Right kidney (tissue), 9 donors: ENCODE measurements at places on chromosomes 1 and 21.

DNA sequence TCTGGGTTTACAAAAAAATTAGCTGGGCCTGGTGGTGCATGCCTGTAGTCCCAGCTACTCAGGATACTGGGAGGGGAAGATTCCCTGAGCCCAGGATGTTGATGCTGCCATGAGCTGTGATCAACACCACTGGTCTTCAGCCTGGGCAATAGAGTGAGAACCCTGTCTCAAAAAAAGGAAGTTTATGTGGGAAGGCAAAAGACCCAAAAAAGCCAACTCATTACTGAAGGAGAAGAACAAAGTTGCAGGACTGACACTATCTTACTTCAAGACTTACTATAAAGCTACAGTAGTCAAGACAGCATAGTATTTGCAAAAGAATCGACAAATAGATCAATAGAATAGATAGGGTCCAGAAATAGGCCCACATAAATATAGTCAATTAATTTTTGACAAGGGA is 9.2 kb upstream of the PTGS2 start:
- no peak for DNase-seq

- no peak for DNase-seq
Measured at GRCh38 chr1:214491468-214492146, 59.8 kb downstream of the PTPN14 start.

DNA sequence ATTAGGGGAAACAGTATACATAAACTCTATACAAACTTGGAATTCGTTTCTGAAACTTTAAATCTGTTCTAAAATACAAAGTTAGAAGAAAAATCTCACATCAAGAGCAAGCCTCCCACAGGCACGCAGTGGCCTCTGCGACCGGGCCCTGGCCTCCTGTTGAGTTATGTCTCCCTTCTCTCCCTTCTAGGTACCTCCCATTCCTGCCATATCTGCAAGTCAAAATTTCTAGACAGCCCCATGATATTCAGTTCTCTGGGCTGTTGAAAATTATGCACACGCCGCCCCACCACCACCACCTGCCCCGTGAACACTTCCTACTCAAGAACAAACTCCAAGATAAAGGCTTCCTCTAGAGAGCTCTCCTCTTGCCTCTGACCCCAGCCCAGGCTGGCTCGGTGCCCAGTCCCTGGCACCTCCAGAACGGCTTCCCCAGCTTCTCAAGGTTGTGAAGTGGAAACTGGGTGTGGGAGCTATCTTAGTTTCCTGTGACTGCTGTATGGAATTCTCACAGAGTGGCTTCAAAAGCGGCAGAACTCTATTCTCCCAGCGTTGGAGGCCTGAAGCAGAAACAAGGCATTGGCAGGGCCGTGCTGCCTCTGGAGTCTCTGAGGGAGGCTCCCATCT is 37.7 kb upstream of the LRP8 start:
- no peak for DNase-seq

DNA sequence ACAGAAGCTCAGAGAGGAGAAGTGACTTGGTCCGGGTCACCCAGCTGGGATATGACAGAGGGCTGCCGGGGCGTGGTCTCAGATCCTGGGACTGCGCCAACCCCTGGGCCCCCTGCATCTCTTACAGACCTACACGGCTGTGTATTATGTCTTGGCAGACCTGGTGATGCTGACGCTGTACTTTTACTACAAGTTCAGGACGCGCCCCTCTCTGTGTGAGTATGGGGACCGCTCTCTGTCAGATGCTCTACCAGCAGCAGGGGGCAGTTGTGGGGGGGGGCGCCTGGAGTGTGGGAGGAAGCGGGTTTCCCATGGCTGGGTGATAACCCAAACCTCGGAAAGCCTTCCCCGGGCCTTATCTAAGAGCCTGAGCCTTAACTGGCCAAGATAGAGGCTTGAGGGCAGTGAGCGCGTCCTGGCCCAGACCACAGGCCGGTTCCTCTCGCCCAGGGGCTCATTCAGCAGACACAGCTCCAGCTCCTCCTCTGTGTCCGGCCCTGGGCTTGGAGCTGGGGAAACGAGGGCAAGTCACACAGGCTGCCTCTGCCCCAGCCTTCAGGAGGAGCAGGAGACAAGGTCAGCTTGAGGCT is 13.3 kb downstream of the SLC66A1 start:
- no peak for DNase-seq

- no peak for DNase-seq
Measured at GRCh38 chr21:43305811-43306311, 121.1 kb downstream of the SIK1 start.

GRCh38 chr21:41762753-41763152 is 4.1 kb downstream of the RIPK4 start:
- DNase-seq = no peak

GRCh38 chr1:87279966-87280535 is 48.6 kb upstream of the LMO4 start:
- DNase-seq = no peak

- DNase-seq = no peak
Measured at GRCh38 chr1:30258876-30259275, 464.5 kb downstream of the MATN1 start.

GRCh38 chr1:150906329-150906728 is 19.4 kb downstream of the CTXND2 start:
- DNase-seq = no peak

DNA sequence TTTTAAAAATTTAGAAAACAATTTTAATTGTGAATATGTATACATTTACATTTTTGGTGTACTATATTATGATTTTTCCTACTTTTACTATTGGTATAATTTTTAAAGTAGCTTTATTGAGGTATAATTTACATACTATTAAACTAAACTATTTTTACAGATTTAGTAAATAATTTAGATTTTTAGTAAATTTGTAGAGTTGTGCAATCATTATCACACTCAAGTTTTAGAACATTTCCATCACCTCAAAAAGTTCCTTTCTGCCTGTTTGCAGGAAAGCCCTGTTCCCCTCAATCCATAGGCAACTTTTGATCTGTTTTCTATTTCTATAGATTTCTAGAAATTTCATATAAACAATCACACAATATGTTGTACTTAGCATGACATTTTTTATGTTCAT is 8.2 kb downstream of the PHTF1 start:
- no peak for DNase-seq

DNA sequence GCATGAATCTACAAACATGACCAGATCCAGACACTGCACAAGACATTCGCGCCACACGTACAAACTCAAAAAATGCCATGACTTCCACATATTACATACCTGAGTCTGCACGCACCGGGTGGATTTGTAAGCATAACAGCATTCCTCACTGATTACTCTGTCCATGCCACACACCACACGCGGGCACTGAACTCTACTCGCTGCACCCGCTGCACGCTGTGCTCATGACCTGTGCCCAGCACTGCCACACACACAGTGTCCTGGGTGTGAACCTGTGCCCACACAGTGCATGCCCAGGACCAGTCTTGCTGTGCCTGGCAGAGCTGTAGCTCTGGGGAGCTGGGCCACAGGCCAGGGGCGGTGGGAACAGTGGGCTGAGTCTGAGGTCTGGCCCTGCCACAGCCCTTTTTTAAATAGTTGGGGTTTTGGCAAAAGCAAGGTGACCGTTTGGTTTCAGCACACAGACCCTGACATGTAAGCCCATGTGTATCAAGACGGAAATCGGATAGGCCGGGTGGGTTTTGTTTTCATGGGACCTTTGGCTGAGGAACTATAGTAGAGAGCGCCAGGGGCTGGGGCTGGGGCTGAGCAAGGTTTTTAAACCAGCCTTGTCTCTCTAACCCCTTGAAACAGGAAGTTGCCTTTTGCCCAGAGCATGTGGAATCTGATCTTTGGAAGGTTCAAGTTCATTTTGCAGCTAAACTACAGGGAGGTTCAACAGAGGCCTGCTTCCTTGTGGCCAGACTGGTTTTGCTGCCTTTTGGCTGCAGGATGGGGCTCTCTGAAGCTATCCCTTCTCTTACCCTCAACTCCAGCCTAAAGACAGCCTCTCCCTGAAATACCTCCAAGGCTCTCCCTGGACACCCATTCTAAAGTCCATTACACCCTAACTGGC is 12.3 kb upstream of the GOLT1A start:
- DNase-seq = peak; percentile 33

DNA sequence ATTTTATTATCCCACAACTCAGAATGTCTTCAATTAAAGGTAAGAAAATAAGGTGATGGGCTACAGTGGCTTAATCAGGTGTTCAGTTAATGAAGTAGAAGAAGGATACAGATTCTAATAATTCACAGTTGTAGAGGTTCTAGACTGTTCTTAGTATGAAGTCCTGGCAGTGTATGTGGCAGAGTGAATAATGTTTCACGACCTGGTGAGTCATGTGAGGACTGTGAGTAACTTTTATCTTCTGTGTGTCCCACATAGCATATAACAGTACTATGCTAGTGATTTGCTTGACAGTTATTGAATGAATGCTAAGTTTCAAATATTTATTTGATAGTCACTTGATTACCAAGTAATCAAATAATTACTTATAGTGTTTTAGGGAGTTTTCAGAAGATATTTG is 20.0 kb downstream of the SLC16A4 start:
- no peak for DNase-seq

DNA sequence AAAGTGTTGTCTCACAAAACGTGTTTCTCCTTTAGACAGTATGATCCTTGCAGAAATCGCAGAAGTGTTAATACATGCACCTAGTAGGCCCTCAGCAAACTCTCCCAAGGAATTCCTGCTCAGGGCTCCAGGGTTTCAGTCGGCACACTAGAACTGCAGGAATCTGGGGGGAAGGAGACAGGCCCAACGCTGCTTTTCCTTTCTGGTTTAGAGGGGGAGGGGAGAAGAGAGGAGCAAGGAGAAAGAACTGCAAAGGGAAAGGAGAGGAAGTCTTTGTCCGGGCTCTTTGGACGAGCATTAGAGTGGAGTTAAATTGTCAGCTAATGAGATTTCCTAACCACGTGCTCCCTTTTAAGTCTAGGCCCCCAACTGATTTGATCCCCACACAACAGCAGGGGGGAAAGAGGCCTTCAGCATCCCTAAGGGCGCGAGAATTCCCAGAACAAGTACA is 103.7 kb upstream of the SOD1 start:
- DNase-seq = no peak

GRCh38 chr1:177119311-177119710 is 45.2 kb downstream of the ASTN1 start:
- DNase-seq = no peak

DNA sequence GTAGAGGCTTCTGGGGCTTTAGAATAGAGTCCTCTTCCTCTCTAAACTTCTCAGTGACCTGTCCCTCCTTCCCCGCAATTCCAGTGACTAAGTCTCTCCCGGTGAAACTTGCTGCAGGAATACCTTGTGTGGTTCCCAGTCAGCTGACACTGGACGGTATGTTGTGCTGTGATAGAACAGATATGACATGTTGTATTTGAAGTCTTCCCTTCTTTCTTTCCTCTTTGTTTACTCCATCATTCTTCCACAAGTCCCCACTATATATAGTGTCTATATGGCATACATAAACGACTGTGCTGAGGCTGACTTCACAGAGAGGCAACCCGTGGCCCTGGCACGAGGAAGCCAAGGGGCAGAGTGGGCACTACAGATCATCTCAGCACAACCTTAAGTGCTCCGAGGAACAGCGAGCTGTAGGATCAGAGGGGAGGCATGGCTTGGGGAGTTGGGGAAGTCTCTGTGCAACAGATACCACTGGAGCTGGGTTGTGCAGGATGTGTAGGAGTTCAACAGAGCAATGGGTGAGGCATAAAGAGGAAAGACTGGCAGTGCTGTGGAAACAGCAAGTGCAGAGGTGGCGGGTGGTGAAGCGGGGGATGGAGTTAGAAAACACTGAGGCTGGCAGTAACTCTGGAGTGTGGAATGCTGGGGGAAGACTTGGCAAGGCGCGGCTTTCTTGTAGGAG is 237.8 kb downstream of the TRABD2B start:
- DNase-seq = no peak

- no peak for DNase-seq
Measured at GRCh38 chr1:159187647-159188374, 16.4 kb downstream of the CADM3 start.

DNA sequence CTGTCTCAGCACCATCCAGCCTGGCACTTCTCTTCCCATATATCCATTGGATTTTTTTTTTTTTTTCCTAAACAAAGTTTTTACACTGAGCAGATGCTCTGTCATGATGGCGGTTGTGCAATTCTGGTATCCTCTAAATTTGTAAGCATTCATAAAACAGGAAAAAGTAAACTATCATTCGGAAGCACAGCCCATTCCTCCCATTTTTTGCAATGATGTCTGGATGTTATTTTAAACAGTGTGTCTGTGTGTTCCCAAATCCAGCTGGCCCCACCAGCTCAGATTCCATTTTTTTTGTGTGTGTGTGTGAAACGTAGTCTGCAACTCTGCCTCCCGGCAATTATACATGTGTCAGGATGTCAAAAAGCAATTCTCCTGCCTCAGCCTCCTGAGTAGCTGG is 33.5 kb downstream of the PDPN start:
- DNase-seq = no peak

DNA sequence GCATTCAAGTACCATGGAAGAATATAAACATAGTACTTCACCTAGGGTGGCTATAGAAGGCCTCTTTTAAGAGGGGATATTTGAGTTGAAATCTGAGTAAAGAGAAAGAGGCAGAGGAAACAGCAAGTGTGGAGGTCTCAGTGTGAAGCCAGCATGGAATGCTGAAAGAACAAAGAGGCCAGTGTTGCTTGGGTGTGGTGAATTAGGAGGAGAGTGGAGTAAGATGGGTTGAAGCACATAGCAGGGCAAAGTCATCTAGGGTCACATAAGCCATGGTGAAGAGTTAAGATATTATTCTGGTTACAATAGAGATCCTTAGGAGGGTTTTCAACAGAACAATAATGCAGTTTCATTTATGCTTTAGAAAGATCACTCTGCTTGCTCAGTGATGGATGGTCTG is 37.5 kb downstream of the C1orf141 start:
- no peak for DNase-seq

GRCh38 chr1:201275253-201275666 is 8.0 kb upstream of the PKP1 start:
- no peak for DNase-seq

DNA sequence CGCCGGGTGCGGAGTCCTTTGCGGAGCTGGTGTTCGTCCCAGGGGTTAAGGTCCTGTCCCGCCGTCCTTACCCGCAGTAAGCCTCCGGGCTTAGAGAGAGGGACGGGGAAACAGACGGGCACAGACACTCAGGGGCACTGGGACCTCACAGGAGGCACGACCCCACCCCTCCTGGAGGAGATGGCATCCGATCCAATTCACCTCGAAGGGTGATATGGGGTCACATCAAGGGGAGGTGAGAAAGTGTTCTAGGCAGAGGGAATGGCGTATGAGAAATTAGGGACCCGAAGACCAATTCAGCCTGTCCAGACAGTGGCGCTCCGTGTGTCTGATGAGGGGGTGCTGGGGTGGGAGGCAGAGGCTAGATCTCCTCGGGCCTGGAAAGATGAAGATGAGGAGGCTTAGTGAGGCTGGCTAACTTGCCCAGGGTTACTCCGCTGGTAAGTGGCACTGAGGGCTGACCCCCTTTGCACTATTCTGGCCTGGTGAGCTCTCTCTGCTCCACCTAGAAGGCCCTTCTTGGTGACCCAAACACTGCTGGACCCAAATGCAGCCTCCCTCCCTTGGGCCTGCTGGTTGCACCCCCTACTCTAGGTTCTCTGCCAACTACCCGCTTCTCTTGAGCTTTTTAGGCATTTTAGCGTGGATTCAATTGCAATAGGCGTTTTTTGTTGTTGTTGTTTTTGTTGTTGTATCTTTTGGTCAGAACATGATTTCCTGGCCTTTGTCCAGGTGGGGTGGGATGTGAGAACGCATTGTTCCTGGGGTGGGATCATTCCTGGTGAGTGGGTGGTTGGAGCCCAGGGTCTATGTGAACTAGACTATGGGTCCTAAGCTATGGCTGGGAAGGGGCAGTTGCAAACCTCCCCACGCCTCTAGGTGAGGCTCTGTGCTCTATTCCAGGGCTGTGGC is 12.3 kb downstream of the BTBD19 start:
- no peak for DNase-seq

- DNase-seq = no peak
Measured at GRCh38 chr1:224245188-224245587, 62.1 kb downstream of the DEGS1 start.
